ENCODE measurements at places on chromosomes 16 and 17.
A peak's percentile ranks its signal among the peaks of the same experiment; 100 is the strongest.

DNA sequence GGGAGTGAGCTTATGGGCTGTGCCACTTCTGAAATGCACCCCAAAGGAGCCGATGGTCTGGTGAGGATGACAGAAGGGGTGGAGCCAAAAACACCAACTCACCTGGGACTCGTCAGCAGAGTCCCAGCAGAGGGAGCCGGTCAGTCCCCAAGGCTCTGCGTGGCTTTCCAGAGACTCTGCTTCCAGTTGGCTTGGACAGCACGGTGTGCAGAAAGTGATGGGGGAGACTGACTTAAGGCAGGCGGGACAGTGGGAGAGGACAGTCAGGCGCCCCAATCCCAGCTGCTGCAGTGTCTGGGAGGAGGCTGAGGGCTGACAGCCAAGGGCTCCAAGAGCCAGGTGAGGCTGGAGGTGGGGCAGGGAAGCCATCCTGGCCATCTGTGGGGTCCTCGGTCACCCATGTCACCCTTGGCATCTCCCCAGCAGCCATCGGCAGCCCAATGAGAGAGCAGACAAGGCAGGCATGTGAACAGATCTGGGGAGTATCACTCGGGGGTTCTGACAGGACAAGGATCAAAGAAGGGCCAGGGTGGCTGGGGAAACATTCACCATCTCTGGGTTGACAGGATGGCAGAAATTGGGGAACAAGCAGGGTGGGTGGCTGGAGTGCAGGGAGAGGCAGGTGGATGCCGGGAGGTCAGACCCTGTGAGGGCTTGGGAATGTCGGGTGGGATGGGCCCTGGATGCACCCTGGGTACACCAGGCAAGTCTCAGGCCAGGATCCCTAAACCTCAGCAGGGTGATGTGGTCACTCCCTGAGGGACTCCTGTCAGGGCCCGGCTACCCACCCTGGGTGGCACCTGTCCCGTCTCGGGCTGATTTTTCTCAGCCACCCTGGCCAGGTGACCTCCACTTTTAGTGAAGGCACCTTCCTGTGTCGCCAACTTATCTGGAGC is 8.9 kb upstream of the KRTAP17-1 start:
- DNase-seq: peak; percentile 66

GRCh38 chr17:82493226-82493781 is 26.2 kb upstream of the FOXK2 start:
- peak; percentile 50 for DNase-seq

DNA sequence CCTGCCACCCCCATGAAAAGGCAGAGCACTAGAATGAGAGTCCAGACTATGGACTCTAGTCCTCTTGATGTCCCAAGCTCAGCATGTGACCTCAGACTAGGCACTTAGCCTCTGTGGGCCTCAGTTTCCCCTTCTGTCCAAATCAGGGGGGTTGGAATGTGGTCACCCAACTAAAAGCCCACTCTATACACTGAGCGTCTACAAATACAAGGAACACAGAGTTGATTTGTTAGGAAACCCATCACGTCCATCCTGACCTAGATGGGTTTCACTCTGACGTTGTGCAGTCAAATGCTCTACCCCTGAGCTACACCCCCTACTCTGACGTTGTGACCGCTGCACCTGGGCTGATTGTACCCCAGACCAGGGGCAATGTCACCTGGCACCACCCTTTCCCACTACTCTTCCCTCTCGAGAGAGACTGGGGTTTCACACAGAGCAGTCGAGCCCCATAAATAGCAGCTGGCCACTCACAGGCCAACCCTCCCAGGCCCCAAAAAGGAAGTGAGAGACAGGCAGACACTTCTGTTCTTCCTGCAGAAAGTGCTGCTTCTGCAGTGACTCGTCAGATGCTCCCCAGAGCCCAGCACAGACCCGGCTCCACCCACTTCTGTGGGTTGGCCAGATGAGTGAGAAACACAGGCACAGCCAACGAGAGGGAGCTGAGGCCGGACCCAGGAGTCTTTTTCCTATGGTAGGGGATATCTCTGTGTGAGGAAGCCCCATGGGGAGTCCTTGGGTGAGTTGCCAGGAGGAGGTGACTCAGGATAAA is 16.1 kb upstream of the TNFRSF13B start:
- DNase-seq: peak; percentile 69

DNA sequence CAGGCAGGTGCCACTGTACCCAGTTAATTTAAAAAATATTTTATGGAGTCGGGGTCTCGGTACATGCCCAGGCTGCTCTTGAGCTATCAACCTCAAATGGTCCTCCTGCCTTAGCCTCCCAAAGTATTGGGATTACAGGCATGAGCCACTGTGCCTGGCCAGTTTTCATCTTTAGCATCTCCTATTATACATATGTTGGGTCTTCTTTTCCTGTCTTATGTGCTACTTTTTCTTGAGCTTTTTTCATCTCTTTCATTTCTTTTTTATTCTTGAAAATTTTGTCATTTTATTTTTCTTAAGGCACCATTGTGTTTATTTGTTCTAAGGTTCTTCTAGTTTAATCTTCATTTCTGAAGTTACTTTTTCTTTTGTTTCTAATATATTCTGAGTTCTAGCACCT is 20.7 kb downstream of the BANP start:
- no peak for DNase-seq

DNA sequence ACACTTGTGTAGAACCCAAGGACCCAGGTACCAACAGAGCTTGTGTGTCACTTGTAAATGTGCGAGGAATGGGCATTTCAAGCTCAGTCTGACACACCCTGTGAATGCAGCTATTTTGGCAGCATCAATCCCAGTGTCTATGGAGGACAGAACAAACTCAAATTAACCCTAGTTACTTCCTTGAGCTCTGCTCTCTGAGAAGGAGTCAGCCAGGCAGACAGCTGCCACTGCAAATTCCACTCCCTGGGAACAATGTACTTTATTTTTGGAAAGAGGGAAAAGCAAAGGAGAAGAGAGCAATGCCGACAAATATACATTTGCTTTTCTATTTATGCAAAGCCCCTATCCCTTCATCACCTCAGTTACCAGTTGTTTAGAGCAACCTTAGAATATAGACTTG is 48.4 kb upstream of the NOG start:
- DNase-seq: no peak

DNA sequence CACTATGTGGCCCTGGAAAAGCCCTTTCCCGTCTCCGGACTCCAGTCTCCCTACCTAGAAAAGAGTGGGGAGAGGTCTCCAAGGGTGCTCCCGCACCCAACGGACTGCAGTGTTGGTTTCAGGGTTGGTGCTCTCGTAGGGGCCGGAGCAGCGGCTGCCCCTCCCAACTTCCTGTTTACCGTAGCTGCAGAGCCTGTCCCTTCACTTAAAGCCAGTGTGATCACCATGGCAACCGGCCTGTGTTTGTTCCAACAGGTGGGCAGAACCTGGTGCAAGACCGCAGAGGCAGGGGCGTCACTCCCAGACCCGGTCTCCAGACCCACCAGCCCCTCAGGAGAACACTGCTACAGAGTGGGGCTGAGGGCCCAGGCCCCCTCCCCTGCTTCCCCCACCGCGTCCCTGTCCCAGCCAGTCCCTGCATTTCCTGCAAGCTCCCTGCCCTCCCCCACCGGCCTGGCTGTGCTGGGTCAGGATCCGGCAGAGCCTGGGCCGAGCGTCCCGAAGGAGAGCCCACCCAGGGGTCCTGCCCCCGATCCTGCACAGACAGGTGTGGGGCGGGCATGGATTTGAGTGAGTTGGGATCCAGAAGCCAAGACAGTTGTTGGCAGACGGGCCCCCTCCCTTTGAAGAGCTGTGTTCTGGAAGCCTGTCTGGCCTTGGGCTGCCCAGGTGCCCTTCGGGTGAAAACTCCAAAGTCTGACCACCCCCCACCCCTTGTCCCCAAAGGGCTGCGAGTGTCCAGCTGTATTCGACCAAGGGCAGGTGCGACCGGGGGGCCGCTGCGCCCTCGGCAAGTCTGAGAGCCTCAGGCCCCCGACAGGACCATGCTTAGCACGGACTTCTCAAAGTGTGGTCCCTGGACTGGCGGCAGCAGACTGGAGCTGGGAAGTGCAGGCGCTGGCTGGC is 1.5 kb upstream of the BAIAP3 start:
- DNase-seq: peak; percentile 85

GRCh38 chr17:79241616-79242015 is 167.0 kb downstream of the ENGASE start:
- DNase-seq: no peak

DNA sequence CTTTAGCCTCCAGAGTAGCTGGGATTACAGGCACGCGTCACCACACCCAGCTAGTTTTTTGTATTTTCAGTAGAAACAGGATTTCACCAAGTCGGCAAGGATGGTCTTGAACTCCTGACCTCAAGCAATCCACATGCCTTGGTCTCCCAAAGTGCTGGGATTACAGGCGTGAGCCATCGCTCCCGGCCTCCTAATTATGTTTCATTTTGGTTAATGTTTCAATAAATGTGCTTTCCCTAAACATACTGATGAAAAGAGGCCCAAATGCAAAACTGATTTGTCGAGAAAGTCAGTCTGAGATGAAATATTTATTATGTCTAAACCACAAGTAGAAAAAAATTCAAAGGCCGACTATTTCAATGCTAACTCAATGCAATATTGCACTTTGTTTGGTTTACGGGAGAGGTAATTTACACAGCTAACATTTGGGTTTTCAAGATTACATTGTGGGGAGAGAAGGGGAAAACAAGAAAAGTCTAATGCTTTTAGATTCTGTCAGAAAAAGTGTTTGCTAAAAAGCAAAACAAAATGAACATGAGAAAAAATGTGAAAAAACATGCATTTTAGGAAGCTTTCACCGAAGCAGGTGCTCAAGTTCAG is 9.8 kb downstream of the STAT3 start:
- DNase-seq: no peak

GRCh38 chr17:76716146-76716838 is 5.5 kb upstream of the MXRA7 start:
- no peak for DNase-seq

DNA sequence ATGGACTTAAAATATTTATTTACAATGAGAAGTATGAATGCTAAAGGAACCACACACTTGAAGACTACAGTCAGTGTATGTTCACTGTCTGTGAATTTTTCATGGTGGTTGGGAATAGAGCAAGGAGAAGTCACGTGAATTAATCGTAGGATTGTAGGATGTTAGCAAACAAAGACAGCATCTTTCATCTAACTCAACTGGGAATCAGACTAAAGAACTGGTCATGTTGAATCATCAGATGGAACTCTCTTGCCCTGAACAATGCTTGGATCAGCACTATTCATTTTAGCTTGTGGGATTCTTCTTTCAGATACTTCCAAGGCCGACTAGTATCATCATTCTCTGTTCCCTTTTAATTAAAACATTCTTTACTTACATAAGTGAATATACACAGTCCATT is 18.1 kb downstream of the KCNJ2 start:
- no peak for DNase-seq

DNA sequence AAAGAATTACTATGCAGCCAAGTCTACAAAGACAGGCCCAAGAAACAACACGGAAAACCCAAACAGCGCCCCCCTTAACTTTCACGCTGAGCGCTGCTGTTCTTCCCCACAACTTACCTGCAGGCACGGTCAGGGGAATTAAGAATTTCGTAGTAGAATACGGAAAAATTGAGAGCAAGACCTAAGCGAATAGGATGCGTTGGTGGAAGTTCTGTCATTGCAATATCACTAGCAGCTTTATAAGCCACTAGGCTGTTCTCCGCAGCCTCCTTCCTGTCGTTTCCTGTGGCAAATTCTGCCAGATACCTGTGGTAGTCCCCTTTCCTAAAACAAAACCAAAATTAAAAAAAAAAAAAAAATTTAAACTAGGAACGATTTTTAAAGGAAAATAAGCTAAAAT is 39.0 kb downstream of the YWHAE start:
- DNase-seq: no peak

DNA sequence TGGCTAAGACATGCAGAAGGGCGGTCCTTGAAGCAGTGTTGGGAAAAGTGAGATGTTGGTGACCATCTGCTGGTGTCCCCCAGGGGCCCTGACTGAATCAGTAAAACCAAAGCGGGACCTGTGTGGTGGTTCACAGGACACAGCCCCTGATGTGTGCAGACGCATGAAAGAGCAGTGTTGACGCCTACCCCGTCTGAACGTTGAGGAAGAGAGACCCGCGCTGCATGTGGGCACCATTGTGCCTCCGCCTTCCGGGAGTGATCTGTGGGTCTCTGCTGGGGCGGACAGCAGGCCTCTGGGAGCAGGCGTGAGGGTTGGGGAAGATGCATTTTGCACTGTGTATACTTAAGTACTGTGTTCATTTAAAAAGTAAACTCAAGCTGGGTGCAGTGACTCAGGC is 31.6 kb downstream of the MGRN1 start:
- no peak for DNase-seq

DNA sequence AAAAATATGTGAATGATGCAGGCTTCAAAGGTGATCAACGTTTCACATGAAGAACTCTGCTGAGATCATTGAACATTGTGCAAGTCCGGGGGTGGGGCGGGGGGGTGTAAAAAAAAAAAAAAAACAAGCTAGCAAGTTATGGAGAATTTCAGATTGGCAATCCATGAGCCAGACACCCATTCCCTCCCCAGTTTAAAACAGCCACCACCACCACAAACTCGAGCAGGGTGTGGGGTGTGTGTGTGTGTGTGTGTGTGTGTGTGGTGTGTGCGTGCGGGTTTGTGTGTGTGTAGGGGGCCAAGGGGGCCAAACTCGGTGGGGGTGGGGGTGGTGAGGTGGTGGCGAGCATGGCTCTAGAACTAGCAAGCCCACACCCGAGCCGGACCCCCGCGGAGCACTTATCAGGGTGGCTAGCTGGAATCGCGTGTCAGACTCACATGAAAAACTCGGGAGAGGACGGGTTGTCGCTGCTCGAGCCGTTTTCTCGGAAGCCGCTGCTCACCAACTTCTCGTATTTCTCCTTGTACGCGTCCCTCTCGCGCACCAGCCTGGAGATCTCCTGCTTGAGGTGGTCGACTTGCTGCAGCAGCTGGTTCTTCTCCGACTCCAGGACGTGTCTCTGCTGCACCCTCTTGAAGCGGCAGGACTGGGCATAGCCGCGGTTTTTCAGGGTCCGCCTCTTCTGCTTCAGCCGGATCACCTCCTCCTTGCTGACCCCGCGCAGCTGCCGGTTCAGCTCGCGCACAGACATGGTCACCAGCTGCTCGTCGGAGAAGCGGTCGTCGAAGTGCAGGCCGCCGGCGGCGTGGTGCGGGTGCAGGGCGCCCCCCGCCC is 2.0 kb downstream of the MAF start:
- DNase-seq: peak; percentile 41

DNA sequence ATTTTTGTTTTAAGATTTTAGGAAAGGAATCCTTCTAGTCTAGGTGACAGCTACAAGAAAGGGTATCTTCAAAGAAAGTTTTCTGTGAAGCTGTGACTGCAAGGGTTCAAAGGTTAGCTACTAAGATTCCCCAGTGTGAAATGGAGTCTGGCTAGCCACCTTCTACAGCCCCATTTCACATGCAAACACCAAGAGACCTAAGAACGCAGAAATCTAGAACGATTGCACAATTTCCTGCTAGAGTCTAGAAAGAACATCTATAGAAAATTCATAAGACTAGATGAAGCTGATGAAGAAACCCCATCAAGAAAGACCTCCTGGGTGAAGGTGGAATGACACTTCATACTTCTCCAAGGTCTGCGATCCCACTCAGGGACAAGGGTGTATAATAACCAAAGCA is 77.1 kb downstream of the STX8 start:
- no peak for DNase-seq

GRCh38 chr16:17072104-17072503 is 398.7 kb downstream of the XYLT1 start:
- DNase-seq: no peak
